Stimulated activated CD4-positive, alpha-beta T cell treated with anti-CD3 and anti-CD28 coated beads, Interleukin-4, amount 100 ng/mL, for 1 hour (primary cell): ENCODE measurements at places on chromosomes 2 and 18.

DNA sequence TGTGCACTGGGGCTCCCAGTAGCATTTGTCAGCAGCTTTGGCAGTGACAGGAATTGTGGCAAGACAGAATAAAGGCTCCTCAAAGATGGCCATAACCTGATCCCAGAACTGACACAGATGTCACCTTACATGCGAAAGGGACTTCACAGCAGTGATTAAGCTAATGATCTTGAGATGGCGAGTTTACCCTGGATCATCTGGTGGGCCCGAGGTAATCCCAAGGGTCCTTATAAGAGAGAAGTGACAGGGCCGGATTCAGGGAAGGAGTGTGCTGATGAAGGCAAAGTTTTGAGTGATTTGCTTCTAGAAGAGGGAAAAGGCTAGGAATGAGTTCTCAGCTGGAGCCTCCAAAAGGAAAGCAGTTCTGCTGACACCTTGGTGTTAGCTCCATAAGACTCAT is 333.9 kb downstream of the LPIN1 start:
- DNase-seq: no peak

GRCh38 chr2:207813942-207814341 is 44.2 kb upstream of the FZD5 start:
- DNase-seq: no peak

- DNase-seq: no peak
Measured at GRCh38 chr18:45320724-45321123, 294.6 kb upstream of the SLC14A2 start.

- DNase-seq: no peak
Measured at GRCh38 chr2:71494091-71494490, 40.7 kb downstream of the DYSF start.

DNA sequence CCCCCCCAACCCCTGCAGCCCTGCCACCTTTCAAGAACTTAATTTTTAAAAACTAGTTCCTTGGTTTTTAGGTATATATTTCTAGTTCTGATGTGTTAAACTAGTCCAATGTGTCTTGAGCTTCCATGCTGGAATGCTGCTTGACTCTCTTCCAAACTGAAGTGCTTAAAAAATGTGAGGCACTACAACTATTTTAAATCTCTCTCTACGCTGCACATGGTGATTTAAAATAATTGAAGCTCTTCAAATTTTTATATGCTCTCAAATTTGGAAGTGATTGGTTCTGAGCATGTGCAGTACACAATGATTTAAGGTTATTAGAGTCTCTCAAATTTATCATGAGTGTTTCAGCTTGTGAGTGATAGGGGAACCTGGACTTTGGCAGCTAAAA is 192.6 kb upstream of the ZEB2 start:
- DNase-seq: no peak

DNA sequence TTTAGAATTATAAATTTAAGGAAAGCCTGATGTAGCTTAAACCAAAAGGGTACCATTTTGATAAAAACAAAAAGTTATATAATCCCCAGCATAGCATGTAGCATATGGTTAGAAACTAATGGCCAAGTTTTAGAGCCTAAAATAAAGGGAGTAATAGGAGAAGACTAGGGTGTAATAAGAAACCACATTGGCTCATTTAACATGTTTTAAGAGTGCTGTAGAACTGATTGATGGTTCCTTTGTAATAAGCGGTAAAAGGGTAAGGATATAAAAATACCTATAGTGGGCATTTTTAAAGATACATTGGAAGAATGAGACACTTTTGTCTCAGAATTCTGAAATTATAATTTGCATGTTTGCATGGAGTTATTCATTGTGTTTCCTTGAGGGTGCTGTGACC is 1.9 kb downstream of the PSMA8 start:
- DNase-seq: no peak

GRCh38 chr2:9303528-9304225 is 97.1 kb downstream of the ASAP2 start:
- DNase-seq: no peak

DNA sequence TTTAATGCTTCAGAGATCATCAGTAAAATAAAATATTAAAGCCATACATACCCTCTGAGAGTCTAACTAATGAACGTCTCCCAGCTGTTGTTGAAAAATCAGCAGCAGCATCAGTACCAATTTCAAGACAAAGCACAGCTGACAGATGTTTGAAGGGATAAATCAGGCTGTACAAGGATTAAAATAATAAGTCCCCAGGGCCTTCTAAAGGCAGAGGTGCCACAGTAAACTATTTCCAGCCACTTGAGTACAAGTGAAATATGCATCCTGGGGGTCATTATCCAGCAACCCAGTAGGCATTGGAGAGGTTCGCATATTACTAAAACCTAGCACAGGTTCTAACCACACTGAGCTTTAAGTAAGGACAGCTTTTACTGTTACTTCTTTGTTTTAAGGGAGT is 76.9 kb downstream of the NXPH2 start:
- DNase-seq: no peak

GRCh38 chr18:47254341-47254939 is 3.0 kb upstream of the SKOR2 start:
- DNase-seq: no peak

DNA sequence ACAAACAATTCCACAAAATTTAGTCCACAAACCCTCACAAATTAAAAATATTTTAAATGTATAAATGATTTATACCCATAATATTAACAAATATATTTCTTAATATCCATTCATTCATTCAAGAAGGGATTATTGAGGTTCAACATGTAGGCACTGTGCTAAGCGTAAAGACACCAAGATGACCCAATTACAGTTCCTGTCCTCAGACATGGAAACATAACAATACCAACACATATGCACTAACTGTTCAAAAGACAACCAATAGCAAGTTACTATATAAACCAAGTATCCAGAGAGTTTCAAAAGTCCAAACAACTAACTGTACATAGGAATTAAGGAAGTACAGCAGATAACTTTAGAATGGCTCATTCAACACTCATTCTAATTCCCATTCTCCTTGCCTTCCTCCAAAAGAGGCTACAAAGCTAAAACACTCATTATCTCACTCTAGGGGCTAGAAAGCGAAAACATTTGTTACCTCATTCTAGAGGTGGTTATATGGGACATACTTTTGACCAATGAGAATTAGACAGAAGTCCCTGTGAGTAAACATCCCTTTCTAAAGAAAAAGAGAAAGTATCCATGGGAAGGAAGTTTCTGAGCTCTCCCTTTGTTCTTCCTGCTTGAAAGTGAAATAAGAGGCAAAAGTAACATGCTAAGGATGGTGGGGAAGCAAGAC is 292.4 kb downstream of the ZEB2 start:
- no peak for DNase-seq

DNA sequence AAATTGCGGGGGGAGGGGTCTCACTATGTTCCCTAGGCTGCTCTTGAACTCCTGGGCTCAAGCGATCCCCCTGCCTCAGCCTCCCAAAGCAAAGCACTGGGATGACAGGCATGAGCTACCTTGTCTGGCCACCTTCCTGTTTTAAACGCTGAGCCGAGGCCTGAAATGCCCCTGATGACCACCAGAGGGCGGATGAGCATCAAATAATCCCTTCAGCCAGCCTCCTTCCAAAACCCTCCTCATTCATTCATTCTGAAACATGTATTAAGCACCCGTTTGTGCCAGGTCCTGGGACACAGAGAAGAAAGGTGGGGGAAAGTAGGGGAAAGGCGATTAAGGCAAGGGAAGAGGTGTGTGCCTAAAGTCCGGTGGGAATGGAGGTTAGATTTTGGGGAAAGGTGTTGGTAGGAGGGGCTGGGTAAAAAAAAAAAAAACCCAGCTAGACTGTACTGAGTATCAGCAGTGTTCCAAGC is 30.7 kb upstream of the PTMA start:
- peak; percentile 79 for DNase-seq
